ENCODE measurements at places on chromosomes 2 and 18.

GRCh38 chr2:159086342-159086741 is 117.9 kb downstream of the TANC1 start:
- DNase-seq: peak; percentile 10

- DNase-seq: no peak
Measured at GRCh38 chr18:51623653-51624052, 426.2 kb upstream of the MEX3C start.

- no peak for DNase-seq
Measured at GRCh38 chr2:74881626-74882298, 47.8 kb downstream of the HK2 start.

DNA sequence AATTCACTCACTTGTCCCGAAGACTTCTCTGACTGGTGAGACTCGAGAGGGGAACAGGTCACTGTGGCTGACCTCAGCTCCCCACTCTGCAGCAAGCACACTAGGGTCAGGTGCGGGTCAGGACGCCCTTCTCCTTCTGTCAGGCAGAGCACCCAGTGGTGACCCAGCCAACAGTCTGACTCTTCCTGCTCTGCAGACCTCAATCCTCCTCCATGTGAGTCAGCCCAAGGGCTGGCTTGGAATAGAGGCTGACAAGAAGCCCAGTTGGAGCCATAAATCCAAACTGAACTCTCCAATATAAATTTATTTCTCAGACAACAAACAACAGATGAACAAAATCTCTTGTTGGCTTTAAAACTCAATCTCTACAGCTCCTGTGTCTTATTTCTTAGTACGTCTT is 253.1 kb downstream of the SH3BP4 start:
- no peak for DNase-seq

DNA sequence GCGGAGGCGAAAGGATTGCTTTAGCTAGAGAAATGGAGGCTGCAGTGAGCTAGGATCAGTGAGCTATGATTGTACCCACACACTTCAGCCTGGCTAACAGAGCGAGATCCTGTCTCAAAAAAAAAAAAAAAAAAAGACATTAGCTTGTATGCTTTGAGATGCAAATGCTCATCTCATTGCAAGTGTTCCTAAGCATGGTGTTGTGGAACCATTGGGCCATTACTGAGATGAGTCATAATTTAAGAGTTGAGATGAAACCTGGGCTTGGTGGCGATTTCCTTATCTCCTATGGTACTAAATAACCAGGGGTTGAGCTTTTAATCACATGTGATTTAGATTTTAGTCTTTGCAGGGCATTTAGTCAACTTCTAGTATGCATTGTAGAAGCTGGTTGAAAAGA is 2.2 kb downstream of the PLEKHA3 start:
- DNase-seq: no peak

Data from amygdala (tissue), 56 donors.